ENCODE measurements at places on chromosomes 13 and 19. TPM values are rescaled to one million over a fixed set of nuclear protein-coding genes. Genes with fewer than 3 reads are reported as not detected.

Gene PSG11
- not detected for total RNA-seq

Gene F10
- total RNA-seq, result not detected

Gene PLIN4
- 0.04 TPM for total RNA-seq

Gene TBC1D17
- total RNA-seq, result 31.7 TPM

Gene PRR36
- total RNA-seq, result not detected

Gene ZNF709
- total RNA-seq, result 2.5 TPM

Gene RYR1
- 1.4 TPM for total RNA-seq

Gene RUBCNL
- not detected for total RNA-seq

Gene ZNF90
- total RNA-seq, result 12.8 TPM

Gene ZNF285
- total RNA-seq, result 1.0 TPM

Gene PEPD
- 47.9 TPM for total RNA-seq

Gene ODAD3
- 0.11 TPM for total RNA-seq

Gene THSD1
- total RNA-seq, result 0.26 TPM

Gene TRPM4
- not detected for total RNA-seq

Gene TEX101
- total RNA-seq, result not detected

Gene GGN
- not detected for total RNA-seq

Gene TGFBR3L
- total RNA-seq, result 8.6 TPM

Gene KIR3DL2
- 0.28 TPM for total RNA-seq

- no peak for DNase-seq
These were observed 9.5 kb upstream of the RFX1 start for GRCh38 chr19:14015524-14016035.

- DNase-seq, result no peak
These were observed 423.6 kb downstream of the NDFIP2 start for GRCh38 chr13:79904581-79904980.

DNA sequence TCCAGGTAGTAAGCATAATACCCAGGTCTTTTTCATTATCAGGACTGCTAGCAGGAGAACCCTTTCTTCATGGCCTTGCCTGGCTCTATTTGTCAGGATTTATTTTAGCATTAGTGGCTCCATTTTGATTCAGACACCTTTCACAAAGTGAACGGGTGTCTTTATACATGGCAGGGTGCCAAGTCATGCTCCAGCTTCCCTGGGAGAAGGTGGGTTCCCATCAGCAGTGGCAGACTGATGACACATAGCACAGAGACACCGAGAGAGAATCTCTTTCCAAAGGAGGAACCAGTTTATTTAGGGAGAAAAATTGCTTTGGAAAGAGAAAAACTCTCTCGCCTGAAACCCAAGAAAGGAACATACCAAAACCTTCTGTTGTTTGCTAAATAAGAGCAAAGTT is 135.3 kb upstream of the TMTC4 start:
- no peak for DNase-seq

- no peak for DNase-seq
These were observed 178.8 kb downstream of the KATNAL1 start for GRCh38 chr13:30128591-30128990.

DNA sequence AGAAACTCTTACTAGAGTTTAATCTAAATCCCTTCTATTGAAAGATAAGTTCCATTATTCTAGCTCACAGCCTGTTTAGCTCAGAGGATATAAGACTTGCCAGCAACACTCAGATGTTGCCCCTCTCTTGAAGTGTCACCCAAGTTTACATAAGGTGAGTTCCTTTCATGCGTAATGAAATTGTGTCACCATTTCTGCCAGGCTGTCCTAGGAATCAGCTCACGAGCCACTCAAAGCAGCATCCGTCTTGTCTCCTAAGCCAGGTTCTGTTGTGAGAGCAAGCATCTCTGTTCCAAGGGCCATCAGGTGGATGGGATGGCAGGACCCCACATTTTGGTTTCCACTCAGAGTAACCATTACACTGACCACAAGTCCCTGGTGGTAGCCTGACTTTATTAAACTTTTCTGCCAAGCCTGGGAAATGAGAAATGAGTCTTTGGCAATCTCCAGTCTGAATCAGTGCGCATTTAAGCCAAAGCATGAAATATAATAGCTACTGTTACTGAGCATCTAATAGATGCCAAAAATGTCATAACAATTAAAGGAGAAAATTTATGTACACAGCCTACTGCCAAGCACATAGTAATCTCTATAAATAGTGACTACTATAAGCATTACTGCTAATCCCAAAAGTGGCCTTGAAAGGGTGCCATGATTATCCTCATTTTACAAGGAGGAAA is 179.6 kb upstream of the MIR17HG start:
- no peak for DNase-seq

DNA sequence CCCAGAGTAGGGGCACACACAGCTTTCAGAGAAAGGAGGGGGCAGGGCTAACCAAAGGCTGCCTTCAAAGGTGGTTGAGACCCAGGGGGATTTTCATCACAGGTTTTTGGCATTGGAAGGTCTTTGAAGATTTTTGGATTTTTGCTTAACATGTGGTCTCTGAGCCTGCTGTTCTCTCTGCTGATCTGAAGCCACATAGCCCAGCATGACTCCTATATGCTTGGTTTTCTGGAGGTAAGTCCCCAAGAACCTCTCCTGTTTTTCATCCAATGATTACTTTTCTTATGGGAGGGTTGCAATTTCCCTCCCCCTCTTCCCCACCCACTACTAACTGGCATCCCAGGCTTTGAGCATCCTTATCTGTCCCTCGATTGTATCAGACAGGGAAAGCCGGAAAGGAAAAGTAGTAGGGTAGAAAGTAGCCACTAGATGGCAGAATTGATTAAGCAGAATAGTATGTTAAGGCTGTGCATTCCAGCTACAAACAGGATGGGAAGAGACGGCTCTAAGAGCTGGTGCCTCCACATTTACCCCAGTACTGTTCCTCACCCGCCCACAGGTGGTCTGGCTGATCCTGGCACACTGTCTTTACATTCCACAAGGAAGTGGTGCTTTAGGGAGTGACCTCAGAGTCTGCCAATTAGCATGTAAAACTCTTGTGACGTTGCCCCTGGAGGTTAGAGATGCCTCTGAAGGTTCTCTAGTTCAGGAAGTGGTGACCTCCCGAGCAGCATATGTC is 218.9 kb upstream of the EDNRB start:
- DNase-seq, result no peak

GRCh38 chr13:81383444-81383843 is 1042.5 kb upstream of the SPRY2 start:
- no peak for DNase-seq

DNA sequence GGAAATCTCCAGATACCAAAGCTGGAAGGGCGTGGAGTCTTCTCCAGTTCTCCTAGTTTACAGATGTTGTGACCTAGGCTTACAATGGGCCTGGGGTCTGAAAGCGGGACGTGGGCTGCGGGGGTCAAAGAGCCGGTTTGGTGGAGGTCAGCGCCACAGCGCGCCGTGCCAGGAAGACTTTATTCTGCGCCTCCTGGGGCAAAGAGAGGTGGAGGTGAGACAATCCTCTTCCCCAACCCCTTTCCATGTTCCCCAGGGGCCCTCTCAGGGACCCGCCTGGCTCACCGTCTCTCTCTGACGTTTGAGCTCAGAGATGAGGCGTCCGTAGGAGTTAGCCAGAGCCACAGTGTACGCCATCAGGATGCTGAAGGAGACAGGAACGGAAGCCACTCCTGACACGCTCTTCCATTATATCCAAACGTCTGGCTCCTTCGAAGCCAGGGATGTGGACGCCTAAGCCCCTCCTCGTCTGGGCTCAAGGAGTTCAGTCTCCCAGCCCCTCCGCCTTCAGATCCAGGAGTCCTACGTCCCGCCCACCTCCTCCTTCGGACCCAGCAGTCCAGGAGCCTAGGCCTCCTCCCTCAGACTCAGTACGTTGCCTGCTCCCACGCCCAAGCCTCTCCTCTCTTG is 776 bp upstream of the LENG1 start:
- no peak for DNase-seq

GRCh38 chr19:11873762-11874161 is 13.8 kb upstream of the ZNF69 start:
- no peak for DNase-seq

DNA sequence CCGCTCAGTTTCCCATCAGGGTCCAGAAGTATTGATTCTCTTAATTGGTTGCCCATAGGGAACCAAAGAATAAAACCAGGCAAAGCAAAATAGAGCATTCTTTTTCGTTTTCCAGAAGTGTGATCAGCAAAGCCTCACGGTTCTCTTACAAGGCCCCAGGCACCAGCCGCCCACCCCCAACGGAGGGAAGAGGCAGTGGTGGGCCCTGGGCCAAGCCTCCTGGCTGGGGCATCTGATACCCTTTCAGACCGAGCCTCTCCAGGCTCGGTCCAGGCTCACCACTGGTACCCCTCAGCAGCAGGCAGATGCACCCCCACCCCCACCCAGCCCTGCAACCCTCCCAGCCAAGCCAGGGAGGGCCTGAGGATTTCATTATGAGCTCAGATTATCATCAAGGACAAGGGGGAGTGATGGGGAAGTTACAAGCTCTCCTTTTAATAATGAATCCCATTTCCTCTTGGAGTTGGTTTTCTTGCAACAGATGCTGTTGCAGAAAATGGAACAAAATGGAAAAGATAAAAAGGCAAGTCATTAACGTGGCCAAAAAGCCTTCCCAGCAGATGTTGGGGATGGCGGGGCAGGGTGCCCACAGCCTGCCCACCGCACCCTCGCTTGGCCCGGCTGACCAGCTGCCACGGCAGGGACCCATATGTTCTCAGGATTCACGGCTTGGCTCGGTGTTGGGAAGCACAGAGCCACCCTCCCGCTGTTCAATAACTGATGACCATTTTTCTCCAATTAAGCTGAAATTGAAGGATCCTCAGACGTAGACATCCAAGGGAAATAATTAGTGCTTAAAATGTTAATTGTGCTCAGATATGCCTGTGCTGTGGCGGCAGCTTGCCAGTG is 45.9 kb upstream of the KCTD15 start:
- peak; percentile 33 for DNase-seq

DNA sequence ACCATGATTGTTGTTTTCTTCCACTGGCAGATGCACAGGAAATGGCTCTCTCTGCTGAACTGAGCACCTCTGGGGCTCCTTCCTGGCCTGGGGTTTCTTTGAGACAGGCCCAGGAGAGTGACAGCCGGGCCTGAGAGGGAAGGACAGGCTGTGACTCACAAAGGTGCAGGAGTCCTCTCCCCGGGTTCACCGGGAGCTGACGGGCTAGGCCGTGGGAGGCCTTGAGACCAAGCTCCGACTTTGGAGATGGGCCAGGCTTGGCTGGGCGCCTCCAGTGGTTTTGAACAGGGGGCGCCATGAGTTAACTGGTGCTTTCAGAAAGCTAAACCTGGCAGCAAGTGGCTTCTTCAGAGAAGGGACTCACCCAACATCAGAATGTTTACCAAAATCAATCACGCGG is 143.4 kb downstream of the URI1 start:
- DNase-seq, result no peak

DNA sequence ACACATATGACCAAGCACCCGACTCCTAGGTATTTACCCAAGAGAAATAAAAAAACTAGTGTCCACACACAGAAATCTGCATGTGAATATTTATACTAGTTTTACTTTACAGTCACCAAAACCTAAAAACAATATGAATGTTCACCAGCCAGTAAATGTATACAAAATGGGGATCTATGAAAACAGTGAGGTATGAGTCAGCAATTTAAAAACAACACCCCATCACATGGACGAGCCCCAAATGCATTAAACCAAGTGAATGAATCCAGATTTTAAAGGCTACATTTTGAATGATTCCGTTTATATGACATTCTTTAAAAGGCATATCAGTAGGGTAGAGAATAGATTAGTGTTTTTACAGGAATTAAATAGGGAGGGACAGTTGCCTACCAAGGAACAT is 22.1 kb downstream of the SIGLEC7 start:
- DNase-seq, result no peak

DNA sequence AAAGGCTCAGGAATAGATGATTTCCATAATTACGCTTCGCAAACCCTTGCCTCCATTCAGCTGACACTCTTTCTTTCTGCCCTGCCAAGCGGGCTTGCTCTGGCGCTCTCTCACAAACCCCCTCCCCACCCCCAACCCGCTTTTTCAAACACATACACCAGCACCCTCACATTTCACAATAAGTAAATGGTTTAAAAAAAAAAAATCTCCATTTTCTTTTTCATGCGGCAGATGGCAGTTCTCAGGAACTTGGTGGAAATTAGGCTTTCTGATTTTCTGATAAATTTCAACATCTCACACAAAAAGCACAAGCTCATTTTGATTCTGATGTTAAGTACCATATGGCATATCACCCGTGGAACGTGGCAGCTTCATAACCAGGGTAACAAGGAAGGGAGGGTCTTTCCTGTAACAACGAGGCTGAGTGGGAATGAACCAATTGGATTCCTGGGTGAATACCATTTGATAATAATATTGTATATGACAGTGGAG is 43.8 kb downstream of the C13orf42 start:
- no peak for DNase-seq

GRCh38 chr19:16366433-16367260 is 42.0 kb downstream of the KLF2 start:
- DNase-seq, result no peak

GRCh38 chr19:52778811-52779210 is 7.8 kb downstream of the ZNF600 start:
- peak; percentile 10 for DNase-seq

- DNase-seq, result no peak
These were observed 208.0 kb downstream of the DLEU7 start for GRCh38 chr13:50635504-50635903.

- DNase-seq, result no peak
These were observed 32.6 kb upstream of the GATAD2A start for GRCh38 chr19:19372656-19373416.

GRCh38 chr13:105463011-105463501 is 1072.4 kb downstream of the EFNB2 start:
- no peak for DNase-seq

GRCh38 chr19:19203012-19203856 is at the start of gene NR2C2AP:
Gene NR2C2AP (minus strand): TSS chr19:19203414. CDS start chr19:19203060, 354 bp downstream.
- DNase-seq, result peak; percentile 88

DNA sequence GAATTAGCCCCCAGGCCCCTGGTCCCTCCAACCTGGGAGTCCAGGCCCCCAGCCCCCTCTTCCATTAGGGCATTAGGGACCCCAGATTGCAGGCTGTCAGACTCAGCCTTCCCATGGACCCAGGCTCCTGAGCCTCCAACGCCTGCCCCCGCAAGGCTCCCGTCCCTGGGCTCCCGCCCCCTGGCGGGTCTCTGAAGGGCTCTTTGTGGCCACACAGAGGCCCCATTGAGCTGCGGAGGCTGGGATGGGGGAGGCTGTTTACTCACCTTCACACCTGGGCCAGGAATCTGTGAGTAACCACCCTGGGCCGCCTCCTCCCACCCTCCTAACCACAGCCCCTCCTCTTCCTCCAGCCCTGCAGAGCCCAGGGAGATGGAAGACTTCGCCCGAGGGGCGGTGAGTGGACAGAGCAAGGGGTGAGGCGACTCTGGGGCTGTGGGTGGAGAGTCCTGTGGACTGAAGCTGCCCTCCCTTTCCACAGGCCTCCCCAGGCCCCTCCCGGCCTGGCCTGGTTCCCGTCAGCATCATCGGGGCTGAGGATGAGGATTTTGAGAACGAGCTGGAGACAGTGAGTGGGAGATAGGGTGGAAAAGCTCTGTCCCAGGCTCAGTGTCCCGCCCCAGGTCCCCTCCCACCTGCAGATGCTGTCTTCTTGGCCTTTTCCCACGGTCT is 4.9 kb downstream of the ARHGEF1 start:
- DNase-seq, result peak; percentile 70
